ENCODE measurements at places on chromosomes 6 and 20.

GRCh38 chr6:134186355-134186754, 131.6 kb downstream of the SGK1 start:
- DNase-seq, result no peak

DNA sequence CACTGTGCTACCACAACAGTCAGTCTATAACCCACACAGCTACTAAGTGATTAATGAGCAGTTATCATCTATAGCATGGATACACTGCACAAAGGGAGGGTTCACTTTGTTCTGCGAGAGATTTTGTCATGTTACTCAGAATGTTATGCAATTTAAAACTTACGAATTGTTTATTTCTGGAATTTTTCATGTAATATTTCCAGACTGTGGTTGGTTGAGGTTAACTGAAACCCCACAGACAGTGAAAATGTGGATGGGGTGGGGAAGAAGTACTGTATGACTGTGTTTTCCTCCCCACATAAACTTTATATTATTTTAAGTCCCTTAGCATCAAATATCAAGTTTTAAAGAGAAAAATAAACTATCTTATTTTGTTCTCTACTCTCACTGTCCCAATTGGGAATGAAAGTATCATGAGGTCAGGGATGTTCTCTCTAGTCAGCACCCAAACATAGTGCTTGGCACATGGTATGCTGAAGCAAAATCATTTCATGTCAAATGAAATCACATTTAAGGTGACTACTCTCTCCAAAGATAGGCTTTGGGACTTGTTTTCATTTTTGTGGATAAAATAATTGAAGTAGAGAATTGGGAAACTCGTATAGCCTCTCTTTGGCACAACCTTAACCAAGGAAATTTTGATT, 25.4 kb downstream of the DOP1A start:
- DNase-seq, result no peak

GRCh38 chr20:40961686-40962640, 66.7 kb upstream of the TOP1 start:
- no peak for DNase-seq

DNA sequence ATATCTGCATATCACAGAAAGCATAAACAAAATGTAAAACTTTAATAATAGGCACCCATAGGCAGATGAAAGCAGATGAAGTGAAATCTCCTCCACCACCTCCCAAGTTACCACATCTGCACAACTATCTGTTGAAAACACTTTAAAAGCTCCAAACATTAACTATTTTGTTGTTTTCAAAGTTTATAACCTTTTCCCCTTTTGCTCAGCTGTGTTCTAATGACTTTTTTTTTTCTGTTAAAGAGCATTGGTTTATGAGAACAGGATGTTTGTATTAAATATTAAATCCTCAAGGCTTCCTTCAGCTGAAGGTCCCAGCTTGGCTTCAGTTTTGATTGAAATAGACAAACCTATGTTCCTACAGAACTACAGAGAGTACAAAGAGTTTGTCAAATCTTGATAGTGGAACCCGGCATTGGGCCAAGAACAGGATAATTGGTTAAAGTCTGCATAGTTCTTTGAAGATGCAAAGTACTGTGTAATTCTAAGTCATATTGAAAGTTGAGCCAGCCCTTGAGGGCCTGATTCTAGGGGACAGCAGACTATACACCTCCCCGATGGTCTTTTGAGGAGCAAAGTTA, 255.1 kb upstream of the JAG1 start:
- no peak for DNase-seq

DNA sequence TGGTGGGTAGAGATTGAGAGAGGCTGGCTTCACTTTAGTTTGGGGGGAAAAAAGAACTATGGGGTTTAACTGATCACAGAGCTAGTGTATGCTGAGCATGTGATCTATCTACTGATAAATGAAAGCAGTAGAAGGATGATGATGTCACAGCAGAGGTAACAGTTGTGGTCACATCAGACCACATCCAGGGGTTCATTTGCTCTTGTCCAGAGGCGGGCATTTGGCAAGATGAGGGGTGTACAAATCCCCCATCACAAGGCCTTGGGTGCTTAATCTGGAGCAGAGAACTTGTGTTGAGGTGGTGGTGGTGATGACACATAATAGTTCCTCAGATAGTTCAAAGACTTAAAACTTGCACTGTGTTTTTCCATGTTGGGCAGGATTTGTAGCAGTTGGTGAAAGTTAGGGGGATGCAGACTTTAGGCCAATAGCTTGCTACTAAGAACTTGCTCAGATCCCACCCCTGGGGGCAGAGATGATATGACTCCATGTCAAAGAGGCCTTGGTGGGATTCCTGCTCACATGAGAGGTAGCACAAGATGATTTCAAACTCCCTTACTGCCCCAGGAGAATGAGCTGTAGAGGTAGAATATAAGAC, 63.4 kb downstream of the PRDM1 start:
- no peak for DNase-seq

Data from NCI-H460 (cell line).